ENCODE measurements at places on chromosomes 5 and 9.

DNA sequence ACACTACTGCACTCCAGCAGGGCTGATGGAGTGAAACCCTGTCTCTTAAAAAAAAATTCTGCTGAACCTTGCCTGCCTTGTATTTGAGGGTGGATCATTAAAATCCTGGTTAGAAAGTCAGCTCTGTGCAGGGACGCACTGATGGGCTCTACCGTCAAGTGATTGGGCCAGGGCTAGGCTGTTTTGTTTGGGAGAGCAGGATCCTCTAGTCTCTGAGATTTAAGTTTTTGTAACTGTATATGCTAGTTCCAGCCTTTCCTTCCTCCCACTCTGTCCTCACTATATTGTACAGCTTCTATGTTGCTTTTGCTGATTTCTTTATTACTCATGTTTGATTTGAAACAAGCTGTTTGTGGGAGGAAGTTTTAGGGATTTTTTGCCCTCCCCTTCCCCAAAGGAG lies 11.5 kb downstream of the DDX4 start:
- DNase-seq: no peak

DNA sequence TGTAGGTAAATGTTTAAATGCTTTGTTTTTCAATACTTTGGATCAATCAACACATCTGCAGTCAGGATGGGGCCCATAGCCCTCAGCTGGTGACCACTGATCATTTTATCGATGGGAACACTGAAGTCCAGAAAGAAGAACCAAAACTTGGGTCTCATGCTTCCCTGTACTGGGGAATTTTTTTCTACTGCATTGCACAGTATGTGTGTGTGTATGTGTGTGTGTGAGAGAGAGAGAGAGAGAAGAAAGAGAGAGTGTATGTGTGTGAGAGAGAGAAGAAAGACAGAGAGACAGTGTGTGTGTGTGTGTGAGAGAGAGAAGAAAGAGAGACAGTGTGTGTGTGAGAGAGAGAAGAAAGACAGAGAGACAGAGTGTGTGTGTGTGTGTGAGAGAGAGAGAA lies 202.9 kb upstream of the MSX2 start:
- no peak for DNase-seq

GRCh38 chr9:4096121-4096520 lies 203.7 kb downstream of the GLIS3 start:
- no peak for DNase-seq

- no peak for DNase-seq
These were observed 12.7 kb downstream of the OR1L6 start for GRCh38 chr9:122754825-122755224.

GRCh38 chr9:100933656-100934055 lies 94.9 kb upstream of the PLPPR1 start:
- no peak for DNase-seq

- DNase-seq: no peak
These were observed 930 bp downstream of the PRLR start for GRCh38 chr5:35229076-35230037.

DNA sequence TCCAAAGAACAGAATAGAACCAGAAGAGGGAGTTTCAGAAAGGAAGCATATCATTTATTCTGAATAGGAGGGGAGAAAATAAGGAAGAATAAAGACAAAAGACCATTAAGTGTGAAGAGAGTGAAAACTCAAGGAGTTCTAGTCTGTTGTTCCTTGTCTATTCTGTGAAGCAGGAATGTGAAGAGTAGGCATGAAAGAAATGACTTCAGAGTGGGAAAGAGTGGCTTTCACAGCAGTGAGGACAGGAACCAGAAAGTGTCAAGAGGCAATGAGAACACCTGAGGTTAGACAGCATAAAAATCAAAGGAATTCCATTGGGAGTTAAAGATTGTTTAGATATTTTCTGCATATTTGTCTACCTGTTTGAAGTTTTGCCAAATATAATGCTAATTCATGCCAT lies 768.8 kb upstream of the GRAMD2B start:
- DNase-seq: no peak

GRCh38 chr5:38757451-38758245 lies 88.2 kb upstream of the OSMR start:
- no peak for DNase-seq

DNA sequence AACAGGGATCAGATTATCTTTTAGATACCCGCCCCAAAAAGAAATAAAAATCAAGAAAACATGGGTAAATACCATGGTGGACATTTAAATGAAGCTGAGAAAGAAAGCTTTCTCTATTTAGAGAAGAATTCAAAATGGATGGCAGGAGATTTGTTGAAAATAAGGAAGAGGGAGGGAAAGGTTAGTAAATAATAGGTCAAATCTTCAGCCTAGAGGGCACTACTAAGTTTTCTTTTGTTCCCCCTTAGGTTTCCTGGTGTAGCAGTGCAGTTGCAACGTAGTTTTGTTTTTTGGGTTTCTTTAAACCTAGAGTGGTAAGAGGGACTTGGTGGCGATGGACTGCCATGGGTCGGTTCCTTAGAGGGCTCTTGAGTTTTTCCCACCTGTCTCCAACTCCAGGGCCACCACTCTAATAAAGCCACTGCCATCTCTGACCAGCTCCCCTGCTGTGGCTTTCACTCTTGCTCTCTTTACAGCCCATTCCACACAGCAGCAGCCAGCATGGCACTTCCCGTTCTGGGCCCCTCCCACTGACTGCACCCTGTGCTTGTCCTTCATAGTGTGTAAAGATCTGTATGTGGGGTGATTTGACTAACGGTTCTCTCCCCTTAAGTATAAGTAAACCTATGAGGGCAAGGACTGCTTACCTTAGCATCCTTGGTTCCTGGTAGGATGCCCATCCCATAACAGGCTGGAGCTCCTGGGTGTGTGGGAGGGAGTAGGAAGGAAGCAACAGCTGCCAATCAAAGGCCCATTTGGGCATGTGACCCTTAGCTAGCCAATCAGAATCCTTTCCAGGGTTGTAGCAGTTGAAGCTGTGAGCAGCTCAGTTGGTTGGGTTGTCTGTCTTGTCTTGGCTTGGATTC lies 118.3 kb downstream of the SLC1A3 start:
- peak; percentile 93 for DNase-seq

GRCh38 chr9:127424676-127424999 lies 456 bp downstream of the ZNF79 start:
- DNase-seq: no peak

- no peak for DNase-seq
These were observed 705 bp upstream of the CDH10 start for GRCh38 chr5:24645483-24645882.

- DNase-seq: no peak
These were observed 94.1 kb downstream of the APBA1 start for GRCh38 chr9:69578026-69578425.

- no peak for DNase-seq
These were observed 53.4 kb downstream of the CDK5RAP2 start for GRCh38 chr9:120526534-120526933.

DNA sequence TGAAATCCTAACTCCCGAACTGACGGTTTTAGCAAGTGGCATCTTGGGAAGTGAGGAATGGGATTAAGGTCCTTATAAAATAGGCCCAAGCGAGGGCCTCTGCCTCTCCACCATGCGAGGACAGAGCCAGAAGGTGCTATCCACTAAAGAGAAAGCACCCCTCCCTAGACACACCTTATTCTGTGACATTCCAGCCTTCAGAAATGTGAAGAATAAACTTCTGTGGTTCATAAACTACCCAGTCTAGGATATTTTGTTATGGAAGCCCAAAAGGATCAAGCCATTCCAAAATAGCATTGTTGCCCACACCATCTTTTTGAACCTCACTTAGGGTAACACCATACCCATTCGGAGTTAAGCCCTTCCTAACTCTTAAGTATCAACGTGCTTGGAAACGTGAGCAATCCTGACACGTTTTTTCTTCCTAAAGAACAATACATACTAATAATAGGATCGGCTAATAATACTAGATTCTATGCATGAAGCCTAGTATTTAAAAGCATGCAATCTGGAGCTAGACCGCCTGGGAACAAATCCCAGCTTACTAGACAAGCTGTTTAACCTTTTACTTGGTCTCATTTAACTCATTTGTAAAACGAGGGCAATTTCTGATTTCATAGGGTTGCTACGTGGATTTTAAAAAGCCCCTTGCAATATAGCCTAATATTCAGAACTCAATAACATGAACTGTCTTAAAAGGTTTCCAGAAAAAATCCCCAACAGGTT lies 1.1 kb upstream of the SMC2 start:
- DNase-seq: no peak

DNA sequence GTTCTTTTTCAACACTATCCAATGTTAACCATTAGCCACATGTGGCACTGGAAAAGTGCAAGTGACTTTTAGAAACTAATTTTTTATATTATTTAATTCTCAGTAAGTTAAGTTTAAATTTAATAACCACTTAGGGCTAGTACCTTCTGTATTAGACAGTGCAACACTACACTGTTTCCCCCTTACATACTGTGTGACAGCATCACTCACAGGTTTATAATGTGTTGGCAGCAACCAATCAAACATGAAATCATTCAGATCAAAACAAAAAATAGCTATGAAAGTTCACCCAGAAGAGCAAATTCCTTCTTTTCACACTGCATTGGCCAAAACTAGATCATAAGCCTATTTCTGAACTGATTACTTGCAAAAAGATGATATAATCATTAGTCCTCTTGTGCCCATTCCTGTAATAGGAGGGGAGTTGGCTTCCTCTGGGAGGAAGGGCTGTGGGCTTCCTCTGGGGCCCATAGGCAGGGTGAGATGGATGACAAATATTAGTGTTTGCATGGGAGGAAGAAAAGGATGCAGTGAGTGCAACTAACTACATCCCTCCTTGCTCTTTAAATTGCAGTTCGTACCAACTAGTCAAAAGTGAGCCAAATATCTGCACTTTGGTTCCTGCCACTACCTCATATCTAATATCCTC lies 708.1 kb upstream of the RGMB start:
- DNase-seq: no peak

- DNase-seq: no peak
These were observed 764.4 kb upstream of the NUDT12 start for GRCh38 chr5:104326966-104327365.

DNA sequence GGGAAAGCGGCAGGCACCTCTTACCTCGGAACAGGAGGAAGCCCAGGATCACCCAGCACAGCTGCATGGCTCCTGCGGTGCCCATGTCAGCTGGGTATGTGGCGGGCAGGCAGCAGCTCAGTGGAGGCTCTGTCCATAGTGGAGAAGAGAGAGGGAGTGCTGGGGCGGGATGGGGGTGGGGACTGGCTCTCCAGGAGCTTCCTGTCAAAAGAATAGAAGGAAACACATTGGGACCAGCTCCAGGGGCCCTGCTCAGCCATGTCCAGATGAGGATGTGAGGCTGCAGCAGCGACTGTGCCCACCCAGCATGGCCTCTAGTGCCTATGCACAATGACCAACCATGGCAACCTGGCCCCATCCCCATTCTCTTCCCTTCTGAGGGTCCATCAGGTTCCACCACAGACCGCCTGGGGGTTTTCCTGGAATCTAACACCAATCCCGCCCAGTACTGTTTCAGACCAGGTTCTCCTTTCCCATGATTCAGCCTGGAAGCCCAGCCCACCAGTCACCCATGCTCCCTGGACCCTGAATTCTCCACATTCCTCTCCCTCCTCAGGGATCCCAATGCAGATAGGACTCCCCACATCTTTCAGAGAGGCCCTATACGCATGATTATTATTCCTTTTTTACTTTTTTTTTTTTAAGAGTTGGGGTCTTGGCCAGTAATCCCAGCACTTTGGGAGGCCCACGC lies at the start of gene ECSCR:
TSS of gene ECSCR (minus strand) at position 158 of the 691 bp plus-strand sequence. CDS start at position 85, 73 bp downstream.
- DNase-seq: no peak

- DNase-seq: no peak
These were observed 63.2 kb downstream of the PRKACG start for GRCh38 chr9:68950689-68951088.

GRCh38 chr5:164998590-164998989 lies 1493.2 kb downstream of the MAT2B start:
- no peak for DNase-seq

DNA sequence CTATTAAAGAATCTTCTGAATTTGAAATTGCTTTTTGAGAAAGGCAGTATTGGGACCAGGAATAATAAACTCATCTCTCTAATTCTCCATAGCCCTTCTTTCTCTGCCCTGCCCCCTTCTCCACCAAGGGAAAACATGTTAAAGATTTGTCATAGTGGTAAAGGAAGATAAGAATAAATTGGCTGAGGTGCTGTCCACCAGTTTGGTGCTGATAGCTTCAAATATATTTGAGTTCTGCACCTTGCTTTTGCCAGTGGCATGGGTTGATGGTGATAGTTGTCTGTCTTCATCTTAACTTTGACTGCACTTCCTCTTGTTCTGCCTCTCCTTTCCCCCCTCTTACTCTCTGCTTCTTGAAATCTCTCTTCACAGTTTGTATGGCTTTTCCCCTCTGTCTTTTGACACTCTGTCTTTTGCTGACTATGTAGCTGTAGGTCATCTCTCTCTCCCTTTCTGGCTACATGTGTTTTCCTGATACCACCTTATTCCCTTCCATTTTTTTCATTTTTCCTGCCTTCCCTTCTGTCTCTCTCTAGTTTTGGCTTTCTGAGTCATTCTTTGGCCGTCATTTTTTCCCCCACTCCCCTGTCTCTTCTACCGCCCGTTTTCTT lies 56.6 kb downstream of the NDUFS4 start:
- DNase-seq: peak; percentile 18

DNA sequence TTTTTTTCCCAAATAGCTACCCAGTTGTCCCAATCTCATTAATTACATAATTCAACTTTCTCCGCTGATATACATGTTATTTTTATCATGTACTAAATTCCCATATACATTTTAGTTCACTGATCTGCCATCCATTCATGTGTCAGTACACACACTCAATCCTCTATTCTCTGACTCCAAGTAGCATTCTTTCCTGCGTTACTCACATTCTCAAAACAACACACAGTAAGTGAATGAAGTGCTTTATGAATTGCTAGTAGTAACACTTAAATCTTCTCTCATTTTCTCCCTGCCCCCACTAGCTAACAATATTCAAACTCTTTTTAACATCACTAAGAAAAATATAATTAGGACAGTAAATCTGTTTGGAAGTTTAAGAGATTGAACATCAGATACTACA lies 8.9 kb downstream of the ZNF366 start:
- no peak for DNase-seq

- no peak for DNase-seq
These were observed 29.3 kb upstream of the ABL1 start for GRCh38 chr9:130805510-130806326.

GRCh38 chr9:133505186-133505830 lies 19.5 kb downstream of the MYMK start:
- DNase-seq: no peak

DNA sequence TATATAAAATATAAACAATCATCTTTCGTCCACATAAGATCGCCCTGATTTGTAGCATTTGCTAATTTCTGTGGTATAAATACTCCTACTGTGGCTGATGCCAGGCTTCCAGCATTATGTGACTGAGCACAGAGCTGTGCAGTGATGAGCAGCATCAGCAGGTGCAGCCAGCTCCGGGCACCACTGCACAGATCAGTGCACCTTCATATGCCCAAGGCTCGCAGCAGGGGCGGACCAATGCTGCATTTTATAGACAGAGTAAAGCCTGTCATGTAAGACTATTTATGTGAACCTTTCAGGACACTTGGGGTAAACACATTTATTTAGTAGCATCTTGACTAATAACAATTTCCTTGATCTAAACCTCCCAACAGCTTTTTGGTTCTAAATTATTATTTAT lies 53.1 kb downstream of the LMNB1 start:
- no peak for DNase-seq

All from CMK (cell line).